Stimulated activated CD8-positive, alpha-beta memory T cell treated with anti-CD3 and anti-CD28 coated beads, Interleukin-4, amount 100 ng/mL, for 1 hour (primary cell): ENCODE measurements at places on chromosomes 16 and 17.

DNA sequence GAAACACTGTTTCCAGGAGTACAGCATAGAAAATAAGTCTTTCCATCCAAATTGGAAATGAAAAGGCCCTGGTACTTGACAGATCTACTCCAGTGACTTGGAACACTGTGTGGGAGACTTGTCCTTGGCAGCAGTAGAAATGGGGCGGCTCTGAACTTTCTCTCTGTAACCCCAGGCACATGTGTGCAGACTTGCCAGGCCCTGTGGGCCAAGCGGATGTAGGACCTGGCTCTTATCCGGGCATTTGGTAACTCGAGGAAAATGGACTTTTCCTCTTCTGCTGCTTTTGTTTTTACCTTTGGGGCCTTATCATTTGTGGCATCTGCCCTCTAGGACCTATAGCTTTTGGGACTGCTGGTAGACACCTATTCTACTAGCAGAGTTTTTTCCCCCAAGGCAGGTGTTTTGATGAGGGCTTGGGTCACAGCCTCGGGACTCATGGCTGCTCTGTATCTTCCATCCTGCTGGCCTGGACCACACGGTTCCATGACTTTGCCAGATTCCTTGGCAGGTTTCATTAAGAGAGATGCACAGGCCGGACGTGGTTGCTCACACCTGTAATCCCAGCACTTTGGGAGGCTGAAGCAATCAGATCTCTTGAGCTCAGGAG is 43.5 kb downstream of the SMPD3 start:
- no peak for DNase-seq

DNA sequence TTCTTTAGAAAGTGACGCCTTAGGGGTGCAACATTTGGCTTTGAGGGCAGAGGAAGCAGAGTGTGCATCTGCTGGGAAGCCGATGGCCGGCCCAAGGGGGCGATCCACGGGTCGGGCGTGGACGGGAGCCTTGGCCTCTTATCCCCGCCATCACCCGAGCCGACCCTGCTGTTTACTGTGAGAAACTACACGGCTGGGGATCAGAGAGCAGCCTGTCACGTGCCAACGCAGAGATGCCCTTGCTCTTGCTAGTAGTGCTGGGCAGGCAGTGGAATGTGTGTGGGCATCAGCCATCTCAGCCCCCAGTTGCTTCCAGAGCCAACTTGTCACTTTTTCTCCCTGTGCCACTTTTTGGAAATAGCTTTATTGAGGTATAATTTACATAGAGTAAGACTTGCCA is 26.7 kb upstream of the ITGB4 start:
- DNase-seq = no peak

DNA sequence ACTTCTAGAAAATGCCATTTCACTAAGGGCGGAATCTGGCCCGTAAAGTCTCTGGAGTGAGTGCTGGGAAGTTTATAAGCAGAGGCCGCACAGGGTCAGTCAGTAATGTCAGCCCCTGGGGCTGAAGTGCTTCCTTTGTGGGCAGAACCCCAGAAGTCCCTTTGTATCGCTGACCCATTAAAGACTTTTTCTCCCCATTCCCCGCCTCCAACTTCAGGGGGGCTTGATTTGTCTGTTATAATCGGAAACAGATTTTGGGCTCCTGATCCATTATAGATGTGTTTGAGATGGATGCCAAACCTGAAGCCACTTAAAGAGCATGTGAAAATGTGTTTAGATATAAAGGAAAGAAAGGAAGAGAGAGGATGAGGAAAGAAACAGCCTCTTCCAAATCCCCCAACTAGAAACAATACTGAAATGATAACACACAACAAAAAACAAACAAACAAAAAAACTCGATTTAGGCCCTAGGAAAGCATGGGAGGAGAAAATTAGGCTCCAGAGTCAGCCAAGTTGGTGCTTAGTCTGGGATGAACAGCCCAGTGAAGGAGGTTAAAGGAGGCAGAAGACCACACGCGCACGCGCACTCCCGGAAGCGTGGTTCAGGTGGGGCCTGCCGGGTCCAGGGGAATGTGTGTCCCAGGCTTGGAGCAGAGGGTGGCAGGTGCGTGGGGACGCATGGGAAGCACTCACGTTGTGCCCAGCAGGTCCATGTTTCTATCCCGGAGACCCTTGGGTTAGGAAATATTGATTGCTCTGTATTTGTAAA is 27.1 kb downstream of the MSI2 start:
- DNase-seq = no peak

DNA sequence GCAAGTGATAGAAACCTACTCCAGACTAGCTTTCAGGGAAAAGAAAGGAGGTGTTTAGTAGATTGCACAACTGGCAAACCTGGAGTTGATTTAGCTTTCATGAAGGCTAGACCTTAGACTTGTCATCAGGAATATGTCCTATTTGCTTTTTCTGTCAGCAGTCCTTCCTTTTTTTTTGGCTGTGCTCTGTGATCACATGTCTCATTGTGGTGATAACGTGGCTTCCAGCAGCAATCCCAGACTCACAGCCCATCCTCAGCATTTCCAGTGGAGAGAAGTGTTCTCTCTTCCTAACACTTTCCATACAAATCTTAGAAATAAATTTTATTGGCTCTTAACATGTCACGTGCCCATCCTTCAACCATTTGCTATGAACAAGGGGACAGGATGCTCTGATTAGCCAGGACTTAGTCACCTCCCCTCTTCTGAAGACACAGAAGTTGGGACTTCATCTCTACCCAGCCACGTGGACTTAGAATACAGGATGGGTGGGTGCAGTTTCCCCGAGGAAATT is 74.7 kb downstream of the CDH13 start:
- no peak for DNase-seq

DNA sequence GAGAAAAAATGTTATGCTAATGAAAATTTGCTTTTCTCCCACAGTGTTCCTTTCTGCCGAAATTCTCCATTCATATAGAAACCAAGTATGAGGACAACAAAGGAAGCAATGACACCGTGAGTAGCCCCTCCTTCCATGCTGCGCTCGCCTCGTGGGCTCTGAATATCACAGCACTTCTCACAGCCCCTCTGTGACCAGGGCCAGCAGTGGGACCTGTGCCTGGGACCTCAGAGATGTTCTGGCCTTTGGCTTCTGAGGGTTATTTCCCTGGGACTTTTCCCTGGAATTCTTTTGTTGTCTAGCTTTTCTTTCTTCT is 139.6 kb upstream of the NOL11 start:
- DNase-seq = no peak

DNA sequence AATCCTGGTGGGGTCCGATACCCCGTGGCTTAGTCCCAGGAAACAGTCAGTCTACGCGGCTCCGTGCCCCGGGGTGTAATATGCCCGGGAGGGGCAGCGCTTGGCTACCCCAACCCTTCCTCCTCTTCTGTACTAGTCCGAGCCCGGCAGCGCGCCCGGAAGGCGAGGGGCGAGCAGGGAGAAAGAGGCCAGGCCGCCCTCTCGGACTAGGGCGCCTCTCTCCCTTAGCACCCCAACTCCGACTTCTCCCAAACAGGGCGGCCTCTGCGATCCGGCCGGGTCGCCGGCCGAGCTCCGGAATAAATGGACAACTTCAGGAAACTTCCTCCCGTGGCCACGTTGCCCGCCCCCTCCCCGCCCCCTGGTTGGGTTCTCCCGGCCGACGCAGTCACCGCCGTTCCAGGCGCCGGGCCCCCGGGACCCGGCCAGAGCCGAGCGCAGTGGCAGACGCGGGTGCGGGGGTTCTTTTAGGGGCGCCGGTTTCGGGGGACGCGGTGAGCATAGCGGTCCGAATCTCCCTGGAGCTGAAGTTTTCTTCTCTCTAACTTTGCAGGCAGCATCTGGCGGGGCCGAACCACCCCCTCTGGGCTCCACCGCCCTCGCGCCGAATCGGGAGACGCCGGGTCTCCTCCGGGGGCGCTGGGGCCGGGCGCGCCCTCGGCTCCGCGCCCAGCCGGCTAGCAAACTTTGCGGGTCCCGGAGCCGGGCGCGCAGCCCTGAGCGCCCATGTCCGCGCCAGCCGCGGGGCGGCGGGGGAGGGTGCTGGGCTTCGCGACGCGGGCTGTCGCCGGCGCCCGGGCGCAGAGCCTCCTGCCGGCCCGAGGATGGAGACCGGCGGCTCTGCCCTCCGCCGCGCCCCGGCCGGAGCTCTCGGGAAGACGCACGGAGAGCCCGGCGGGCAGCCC is at the start of gene SDK2:
Gene SDK2, minus strand, starts transcription at position 301 of the 905 bp plus-strand sequence. CDS start 357 bp downstream, outside the sequence.
- DNase-seq = no peak

- no peak for DNase-seq
These were observed 28.5 kb downstream of the DBNDD1 start for GRCh38 chr16:89990799-89991198.

DNA sequence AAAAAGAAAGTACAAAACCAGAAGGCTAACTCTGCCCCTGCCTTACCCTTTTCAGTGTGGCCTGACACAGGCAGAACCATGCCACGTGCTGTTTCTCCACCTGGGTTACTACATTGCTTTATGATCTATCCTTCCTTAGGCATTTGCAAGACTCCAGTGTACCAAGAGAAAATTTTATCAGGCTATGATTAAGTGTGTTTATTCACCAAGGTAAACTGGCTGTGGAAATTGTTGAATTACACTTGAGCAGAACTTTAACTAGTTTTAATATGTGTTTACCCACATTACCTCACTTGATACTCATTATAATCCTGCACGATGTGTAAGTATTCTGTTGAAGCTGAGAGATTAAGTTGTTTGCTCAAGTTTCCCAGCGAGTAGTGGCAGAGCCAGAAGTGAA is 129.7 kb upstream of the MYOCD start:
- DNase-seq = no peak

- DNase-seq = no peak
These were observed 31.2 kb downstream of the XYLT1 start for GRCh38 chr16:17439580-17439979.

DNA sequence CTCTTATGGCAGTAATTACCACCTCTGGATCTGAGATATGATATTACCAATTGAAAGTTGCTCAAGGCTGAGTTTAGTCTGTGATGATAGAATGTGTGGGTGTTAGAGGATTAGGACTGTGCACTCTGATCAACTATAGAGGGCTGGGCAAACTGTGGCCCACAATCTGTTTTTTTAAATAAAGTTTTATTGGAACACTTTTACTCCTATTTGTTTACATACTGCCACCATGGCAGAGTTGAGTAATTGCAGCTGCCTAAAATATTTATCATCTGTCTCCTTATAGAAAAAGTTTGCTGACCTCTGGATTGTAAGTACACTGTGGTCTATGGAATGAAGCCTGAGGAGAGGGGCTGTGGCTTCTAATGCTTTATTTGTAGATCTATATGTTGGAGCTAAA is 71.5 kb upstream of the N4BP1 start:
- DNase-seq = no peak

- DNase-seq = no peak
These were observed 8.3 kb downstream of the ANKRD40 start for GRCh38 chr17:50699410-50699809.

DNA sequence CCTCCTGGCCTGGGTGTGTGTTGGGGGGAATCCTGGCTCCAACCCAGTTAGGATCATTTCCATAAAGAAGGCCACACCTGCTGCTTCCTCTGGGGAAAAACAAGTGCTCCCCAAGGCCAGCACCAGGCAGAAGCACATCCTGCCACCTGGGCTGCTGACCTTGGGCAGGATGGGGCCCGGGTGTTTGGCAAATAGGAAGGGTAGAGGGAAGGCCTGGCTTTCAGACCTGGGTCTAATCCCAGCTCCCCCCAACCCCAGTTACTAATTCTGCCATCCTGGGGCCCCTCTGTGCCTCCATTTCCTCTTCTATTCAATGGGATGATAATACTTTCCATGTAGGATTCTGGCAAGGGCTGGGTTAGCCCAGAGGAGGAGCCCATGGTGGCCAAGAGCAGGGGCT is 3.0 kb upstream of the NLRC5 start:
- DNase-seq = no peak

DNA sequence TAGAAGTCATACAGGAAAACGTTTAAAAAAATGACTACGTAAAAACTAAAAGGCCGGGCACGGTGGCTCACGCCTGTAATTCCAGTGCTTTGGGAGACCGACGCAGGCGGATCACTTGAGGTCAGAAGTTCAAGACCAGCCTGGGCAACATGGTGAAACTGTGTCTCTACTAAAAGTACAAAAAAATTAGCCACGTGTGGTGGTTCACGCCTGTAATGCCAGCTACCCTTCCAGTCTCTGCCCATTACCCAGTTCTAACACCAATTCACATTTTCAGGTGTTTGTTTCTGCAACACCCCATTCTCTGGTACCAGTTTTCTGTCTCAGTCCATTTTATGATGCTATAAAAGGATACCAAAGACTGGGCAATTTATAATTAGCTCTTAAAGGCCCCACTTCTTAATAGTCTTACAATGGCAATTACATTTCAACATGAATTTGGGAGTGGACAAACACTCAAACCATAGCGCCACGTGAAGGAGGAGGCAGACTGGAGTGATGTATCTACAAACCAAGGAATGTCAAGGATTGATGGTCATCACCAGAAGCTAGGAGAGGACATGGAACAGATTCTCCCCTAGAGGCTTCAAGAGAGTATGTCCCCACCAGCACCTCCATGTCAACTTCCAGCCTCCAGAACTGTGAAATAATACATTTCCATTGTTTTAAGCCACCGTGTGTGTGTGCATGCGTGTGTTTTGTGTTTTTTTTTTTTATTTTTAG is 791 bp upstream of the C17orf75 start:
- DNase-seq = no peak

DNA sequence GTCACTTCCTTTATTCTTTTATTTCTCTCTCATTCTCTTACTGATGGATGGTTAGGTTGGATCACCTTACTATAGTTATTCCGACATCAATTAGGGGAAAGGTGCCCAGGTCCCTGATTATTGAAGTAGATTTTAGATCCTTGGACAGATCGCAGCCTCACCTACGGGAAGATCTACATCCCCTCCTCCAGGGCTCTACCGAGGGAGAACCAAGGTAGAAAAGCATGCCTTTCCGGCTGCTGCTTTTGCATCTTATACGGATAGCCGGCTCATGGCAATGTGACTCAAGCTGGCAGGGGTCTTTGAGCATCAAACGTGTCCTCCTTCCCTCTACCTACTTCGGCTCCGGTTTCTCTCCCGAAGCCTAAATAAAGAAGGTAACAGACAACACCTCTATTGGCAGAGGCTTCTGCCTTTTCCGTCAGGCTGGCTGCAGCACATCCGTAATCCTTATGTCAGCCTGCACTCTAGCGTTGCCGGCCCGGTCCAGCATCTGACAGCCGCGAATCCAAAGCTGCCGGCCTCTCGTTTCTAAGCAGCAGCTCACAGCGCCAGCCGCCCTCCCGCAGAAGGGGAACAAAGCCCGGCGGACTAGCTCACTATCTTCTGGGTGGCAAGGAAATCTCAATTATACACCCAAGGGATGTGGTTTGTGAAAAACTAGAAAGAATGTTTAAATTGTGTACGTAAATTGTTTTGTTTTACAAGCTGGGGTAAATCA is 46.9 kb downstream of the IRX6 start:
- DNase-seq = no peak

DNA sequence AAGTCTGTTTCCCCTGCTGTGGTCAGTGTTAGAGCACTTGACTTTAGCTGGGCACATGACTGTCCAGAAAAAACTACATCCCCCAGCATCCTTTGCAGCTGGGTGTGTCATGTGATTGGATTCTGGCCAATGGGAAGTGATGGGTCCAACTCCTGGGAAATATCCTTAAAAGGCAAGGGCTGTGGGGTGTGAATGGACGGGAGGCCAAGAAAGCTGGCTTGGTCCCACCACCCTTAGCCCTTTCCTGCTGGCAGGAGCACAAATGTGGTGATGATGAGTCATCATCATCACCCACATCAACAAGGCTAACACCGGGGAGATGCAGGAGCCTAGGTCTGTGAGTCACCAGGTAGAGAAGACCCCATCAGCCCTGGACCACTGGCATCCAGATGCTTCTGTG is 341.7 kb downstream of the C16orf95 start:
- DNase-seq = no peak
